Activated B cell treated with CpG ODN at 0.5 μM for 24 hours (primary cell): ENCODE measurements at places on chromosomes 6 and 20.

DNA sequence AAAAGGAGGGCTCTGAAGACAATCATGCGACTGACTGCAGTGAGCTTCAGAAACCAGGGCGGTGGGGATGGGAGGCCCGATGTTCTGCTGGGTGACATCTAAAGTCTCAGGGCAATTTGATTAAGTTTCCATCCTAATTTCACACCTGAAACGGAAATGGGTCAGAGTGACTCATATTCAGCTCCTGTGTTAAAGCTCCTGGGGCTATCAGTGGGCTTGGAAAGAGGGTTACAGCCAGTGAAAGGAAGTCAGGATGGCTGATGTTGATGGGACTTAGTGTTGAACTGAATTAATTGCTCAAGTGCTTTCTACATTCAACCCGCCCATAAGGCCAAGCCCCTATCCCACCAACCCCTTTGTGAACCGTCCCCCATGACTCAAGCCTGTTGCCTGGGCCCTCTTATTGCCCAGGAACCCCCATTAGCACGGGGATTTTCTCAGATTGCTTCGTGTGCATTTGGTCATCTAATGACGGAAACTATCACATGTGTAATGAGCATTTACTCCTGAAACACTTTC lies 47.1 kb upstream of the TBC1D7 start:
- H3K36me3 ChIP-seq = peaks cover 1% of the 10 kb centered on the region
- peak overlapping the region; percentile 50 for H3K27ac ChIP-seq
- H3K4me3 ChIP-seq = no peak overlapping the region
- H3K4me1 ChIP-seq = peaks cover 55% of the 10 kb centered on the region

DNA sequence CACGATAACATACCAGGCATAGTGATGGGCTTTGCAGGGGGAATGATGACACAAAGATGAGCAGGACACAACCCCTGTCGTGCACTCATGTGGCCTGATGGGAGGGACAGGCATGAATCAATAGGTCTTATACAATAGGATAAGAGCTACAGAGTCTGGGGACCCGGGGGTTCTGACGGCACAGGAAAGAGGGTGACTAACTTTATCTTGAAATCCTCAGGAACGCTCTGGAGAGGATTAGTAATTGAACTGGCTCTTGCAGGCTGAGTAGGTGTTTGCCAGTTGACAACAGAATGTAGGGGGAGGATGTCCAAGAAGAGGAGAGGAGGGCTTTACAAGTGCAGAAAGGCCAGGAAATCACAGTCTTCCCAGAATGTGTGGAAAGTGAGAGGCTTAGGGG lies 219.9 kb upstream of the ECI2 start:
- DNase-seq = no peak
- H3K36me3 ChIP-seq = no peaks in the 10 kb centered on the region
- no peak overlapping the region for H3K27ac ChIP-seq
- no peak overlapping the region for H3K4me3 ChIP-seq
- H3K27me3 ChIP-seq = peaks cover 10% of the 10 kb centered on the region
- H3K4me1 ChIP-seq = peaks cover 3% of the 10 kb centered on the region

GRCh38 chr6:72212686-72213085 lies 326.3 kb downstream of the RIMS1 start:
- H3K27ac ChIP-seq = no peak overlapping the region
- DNase-seq = no peak
- no peaks in the 10 kb centered on the region for H3K4me1 ChIP-seq
- H3K27me3 ChIP-seq = peaks cover 2% of the 10 kb centered on the region
- H3K36me3 ChIP-seq = no peaks in the 10 kb centered on the region
- no peak overlapping the region for H3K4me3 ChIP-seq

- DNase-seq = no peak
- H3K4me1 ChIP-seq = peaks cover 16% of the 10 kb centered on the region
Measured at GRCh38 chr6:27495386-27496135, 22.7 kb upstream of the ZNF184 start.

GRCh38 chr6:89273816-89274215 lies 41.3 kb downstream of the GABRR2 start:
- H3K4me1 ChIP-seq = peaks cover 15% of the 10 kb centered on the region
- no peak for DNase-seq
- no peak overlapping the region for H3K27ac ChIP-seq
- no peak overlapping the region for H3K4me3 ChIP-seq

- no peaks in the 10 kb centered on the region for H3K4me1 ChIP-seq
- DNase-seq = no peak
Measured at GRCh38 chr20:49501917-49502316, 19.4 kb upstream of the KCNB1 start.
